ENCODE measurements at places on chromosomes 11 and 22.

DNA sequence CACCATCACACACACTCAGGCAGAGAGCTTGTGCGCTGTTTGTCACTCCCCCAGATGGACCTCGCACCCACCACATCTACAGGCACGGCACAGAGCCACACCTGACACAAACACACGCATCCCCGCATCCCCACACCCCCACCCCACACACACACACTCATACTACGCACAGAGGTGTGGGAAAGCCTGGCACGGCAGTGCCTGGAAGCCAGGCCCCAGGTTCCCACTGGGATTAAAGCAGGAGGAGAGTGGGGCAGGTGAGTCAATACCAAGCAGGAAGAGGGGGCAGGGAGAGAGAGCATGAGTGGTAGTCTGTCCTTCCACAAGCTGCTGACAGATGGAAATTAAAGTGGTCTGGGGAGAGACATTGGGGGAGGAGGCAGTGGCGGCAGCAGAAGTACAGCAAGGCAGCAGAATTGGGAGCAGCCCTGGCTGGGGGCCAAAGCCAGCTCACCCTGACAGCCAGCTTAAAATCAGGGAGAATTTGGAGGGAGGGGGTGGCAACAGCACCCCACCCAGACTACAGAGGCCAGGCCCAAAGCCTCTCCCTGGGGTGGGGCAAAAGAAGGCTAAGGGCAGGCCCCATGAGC, 20.7 kb downstream of the TNKS1BP1 start:
- DNase-seq, result no peak

DNA sequence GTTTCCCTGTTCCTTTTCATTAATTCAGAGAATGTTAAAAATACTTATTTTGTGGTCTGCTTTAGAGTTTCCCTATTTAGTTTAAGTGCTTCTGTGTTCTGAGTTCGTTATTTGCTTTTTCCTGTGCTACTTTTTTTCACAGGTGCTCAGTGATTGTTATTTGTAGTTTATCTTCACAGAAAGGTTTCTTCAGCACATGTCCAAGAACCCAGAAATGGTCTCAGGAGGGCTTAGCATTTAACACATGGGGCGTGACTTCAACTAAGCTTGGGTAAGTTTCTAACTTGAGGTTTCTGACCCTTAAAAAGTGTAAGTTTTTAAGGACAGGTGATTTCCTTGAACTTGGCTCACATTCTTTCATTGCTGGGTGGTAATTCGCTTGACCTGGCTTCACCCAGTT, 157.3 kb downstream of the AASDHPPT start:
- no peak for DNase-seq

- DNase-seq, result no peak
These were observed 62.7 kb upstream of the NECTIN1 start for GRCh38 chr11:119791701-119792151.

DNA sequence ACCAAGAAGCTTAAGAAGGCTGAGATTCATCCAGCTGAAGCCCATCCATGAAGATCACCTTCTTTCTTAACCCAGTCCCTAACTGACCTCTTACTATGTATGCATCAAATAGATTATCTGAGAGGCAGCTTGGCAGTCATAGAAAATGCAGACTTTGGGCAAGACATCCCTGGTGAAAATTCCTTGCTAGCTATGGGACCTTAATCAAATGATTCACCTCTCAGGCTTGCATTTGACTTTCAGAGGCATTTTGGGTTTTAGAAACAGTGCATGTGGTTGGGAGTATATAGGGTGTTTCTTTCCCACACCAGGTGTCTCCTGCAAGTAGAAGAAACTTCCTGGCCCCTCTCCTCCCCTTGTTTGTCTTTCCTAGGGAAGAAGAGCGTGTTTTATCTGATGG, 188.5 kb upstream of the ISX start:
- DNase-seq, result no peak

GRCh38 chr11:3099178-3099577, 42.0 kb upstream of the CARS1 start:
- no peak for DNase-seq

DNA sequence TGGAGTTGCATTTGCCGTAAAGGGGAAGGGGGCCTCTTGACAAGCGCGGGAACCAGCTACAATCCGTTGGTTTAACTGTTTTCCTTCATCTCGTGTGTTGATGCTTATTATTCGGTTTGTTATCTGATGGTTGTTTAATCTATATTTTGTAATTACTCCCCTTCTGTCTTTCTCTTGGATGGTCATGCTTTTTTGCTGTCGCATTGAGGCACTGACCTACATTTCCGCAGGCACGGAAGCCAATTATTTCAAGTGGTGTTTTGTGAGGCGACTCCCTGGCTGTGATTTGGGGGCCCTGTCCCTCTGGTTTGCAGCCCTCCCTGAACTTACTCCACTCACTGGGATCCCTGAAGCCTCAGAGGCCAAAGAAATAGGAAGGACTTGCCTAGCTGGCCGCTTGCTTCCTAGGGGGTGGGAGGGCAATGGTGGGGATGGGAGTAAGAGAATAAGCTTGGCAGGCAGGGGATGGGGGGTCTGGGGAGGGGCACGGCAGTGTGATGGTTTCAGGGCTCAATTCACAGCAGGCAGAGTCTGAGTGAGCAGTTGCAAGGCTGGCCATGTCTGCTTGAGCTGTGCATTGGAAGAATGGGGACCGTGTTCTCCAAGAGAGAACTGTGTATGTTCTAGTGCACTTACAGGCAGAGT, 165.8 kb upstream of the B3GAT1 start:
- DNase-seq, result no peak
